ENCODE measurements at places on chromosomes 2 and 18.
A peak's percentile ranks its signal among the peaks of the same experiment; 100 is the strongest.

- no peak for DNase-seq
Measured at GRCh38 chr18:79760881-79761280, 36.9 kb upstream of the KCNG2 start.

DNA sequence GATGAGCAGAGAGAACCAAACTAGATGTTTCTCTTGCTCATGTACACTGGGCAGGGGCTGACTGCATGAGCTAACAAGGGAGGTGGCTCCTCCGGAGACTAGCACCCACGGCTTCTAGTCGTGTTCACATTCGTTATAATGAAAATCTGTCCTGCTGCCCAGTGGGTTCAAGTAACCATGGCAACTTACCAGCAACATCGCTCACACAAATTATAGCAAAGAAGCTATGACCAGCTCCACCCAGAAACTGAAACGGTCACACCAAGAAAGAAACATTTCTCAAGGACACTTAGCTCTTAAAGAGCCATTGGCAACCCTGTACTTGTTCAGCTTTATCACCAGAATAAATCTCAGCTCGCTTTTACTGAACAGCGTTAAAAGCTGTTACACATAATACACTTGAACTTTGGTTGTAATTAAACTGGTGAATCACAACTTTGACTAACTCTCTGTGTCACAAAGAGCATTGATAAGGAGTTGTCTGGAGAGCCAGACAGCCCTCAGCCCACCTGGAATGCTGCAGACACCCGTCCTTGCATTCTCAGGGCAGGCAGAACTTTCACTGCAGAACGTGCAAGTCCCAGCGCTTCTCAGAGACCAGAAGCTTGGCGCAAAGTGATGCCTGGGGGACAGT, 141.2 kb downstream of the PID1 start:
- DNase-seq: no peak

DNA sequence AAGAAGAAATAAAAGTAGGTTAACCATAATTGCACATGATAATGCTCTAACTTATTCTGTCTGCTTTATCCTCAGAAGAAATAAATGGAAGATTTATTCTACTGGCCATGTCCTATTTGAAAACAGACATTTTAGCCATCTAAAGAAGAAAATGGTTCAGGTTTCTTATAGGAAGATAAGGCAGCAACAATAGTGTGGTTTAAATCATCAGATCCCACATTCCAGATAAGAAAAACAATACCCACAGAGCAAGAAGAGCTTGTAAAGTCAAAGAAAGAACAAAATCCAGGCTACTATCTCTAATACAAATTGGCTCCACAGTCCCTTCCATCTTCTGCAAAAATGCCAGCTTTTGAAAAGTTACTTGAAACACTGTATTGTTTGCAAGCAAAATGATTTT, 49.3 kb downstream of the L3MBTL4 start:
- DNase-seq: no peak

GRCh38 chr2:164935118-164936101, 19.9 kb downstream of the SLC38A11 start:
- DNase-seq: no peak

DNA sequence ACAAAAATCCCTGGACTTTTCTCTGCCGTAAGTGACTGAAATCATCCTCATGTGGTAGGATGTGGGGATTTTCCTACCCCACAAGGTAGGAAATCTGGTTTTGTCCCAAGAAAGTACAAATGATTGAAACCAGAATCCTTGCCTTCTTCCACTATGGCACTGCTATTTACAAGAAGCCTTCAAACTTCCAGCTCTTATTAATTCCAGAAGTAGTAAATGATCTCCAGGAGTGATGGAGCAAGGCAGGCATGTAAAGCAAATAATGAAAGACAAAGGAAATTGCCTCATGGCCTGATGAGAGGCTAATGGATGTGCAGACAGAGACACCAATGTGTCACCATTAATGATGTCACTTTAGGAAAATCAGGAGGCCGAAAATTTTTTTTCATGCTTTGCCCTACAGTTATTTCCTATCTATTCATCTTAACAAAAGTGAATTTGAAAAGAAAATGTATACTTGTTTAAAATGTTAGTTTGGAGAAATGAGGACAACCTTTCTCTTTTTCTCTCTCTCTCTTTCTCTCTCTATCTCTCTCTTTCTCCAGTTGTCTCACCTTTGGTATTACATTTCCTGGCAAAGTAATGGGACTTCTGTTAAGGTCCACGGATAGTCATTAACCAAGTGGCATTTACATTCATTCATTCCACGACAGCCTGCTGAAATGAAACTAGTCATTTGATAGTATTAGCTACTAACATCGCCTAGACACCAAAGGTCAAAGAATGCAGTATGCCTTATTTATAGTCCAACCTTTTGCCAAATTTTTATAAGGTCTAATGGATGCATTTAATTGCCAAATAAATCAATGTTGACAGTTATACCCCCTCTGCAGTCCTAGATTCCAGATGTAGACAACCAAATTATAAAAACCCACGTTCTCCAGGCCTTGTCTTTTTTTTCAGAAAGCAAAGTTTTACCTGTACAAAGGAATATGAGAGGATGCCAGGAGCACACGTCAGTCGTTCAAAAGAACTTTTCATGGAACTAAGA, 5.0 kb upstream of the EVA1A start:
- DNase-seq: no peak

GRCh38 chr2:112623913-112624777, 21.6 kb upstream of the SLC20A1 start:
- no peak for DNase-seq

DNA sequence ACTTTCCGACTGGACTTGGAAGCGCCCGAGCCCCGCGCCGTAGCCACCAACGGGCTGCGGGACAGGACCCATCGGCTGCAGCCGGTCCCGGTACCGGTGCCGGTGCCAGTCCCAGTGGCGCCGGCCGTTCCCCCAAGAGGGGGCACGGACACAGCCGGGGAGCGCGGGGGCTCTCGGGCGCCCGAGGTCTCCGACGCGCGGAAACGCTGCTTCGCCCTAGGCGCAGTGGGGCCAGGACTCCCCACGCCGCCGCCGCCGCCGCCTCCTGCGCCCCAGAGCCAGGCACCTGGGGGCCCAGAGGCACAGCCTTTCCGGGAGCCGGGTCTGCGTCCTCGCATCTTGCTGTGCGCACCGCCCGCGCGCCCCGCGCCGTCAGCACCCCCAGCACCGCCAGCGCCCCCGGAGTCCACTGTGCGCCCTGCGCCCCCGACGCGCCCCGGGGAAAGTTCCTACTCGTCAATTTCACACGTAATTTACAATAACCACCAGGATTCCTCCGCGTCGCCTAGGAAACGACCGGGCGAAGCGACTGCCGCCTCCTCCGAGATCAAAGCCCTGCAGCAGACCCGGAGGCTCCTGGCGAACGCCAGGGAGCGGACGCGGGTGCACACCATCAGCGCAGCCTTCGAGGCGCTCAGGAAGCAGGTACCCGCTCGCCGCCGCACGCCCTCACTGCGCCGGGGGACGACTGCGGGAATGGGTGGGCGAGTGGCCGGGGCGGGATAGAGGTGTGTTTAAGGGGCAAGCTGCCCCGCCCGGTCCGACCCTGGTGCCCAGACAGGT, 713 bp downstream of the ATOH8 start:
- DNase-seq: no peak

DNA sequence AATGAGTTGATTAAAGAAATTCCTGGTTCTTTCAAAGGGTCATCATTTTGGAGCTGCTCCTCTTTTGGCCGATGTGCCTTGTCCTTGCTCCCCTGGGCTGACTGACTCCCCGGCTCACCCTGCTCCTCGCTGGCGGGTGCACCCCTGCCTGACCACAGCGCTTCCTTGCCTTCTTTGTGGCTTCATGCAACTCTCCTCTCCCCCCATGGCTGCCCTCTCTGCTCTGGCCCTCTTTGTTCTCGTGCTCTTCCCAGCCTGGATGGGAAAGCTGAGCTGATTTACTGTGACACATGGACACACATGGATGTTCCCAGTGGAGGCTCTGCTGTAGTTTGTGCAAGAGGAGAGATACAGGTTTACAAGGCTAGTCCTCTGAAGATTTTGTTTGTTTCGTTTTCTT, 234.6 kb downstream of the HAUS1 start:
- DNase-seq: no peak

DNA sequence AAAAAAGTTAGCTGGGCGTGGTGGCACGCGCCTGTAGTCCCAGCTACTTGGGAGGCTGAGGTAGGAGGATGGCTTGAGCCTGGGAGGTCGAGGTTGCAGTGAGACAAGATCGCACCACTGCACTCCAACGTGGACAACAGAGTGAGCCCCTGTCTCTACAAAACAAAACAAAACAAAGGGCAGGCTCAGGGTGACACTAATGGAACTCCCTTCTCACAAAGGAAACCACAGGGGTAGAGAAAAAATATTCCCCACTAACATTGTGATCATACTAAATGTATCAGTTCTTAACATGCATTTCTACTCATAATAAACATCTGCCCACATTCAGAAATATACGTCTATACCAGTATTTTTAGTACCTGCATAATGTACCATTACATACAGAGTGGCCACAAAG, 21.1 kb downstream of the STAM2 start:
- no peak for DNase-seq

GRCh38 chr2:26576565-26577441, 64.4 kb downstream of the CIB4 start:
- peak; percentile 19 for DNase-seq

DNA sequence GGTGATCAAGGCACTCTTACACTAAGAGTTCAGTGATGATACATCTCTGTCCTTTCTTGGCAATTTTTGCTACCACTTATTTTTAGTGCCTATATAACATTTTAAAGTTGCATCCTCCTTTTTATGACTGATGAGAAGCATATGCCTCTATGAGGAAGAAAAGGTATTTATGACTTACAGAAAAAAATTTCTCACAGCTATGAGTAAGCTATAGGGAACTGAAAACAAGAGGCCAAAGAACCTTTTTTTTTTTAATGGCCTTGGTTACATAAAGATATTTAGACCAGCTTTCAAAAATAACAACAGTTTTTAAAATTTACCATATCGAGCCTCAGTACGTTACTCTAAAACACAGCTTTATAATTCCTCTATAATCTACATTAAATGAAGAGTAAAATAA, 21.3 kb downstream of the MBD5 start:
- DNase-seq: no peak

DNA sequence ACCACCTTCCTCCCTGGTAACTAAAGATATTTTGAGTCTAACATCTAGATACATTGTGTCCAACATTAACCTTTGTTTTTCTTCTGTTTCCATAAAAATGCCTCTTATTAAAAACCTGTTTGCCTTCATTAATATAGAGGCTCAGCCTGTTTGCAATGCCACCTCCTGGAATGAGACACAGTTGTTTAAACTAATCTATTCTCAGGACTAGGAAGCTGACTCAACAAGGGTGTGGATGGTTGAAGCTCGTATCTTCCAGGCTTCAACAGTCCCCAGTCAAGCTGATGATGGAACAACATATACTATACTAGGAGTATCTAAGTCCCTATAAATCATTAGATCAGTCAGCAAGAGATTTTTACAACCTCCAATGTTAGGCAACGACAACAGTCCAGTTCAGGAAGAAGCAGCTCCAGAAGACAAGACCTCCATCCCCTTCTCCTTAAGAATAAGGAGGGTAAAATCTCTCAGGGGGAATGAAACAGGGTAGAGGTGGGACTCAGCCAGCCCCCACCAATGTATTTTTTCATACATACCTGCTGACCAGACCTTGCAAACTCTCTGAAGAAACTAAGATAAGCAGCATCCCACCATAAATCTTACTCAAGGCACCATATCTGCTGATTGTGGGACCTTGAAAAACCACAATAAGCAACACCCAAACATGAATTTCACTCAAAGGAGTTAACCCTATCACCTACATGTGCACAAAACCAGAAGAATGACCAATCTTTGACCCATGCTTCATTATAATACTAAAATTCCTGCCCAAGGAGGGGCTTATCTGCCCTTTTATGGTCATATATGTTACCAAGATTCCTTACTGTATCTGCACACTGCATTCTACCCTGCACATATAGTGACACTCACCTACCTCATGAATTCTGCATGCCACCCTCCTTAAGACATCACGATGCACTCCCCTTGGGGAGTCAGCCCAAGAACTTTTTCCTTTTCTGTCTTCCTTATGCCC, 21.4 kb downstream of the ZNF24 start:
- DNase-seq: no peak

DNA sequence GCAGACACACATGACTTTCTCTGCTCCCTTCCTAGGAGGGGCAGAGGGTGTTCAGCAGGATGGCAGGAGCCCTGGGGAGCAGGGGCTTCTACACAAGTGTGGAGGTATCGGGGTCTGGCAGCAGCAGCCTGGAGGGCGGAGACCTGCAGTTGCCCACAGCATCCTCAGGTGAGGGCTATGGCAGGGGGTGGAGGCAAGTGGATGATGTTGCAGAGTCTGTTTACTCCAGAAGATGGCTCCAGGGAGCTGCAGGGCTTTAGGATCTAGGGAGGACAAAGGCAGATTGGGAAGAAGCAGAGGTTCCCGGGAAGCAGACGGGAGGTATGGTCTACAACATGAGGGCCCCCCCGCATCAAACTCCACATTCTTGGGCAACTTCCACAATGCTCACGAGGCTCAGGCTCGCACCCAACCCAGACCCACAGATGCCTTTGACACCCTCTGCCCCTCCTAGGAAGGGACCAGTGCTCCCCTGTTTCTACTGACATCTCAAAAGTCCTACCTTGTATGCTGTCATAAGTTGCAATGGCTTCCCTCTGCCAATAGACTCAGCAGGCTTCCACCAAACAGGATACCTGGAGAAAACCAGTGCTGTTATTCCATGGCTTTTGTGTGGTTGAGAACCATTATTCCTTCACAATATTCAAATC, 12.0 kb upstream of the ATP6V1C2 start:
- peak; percentile 62 for DNase-seq

- DNase-seq: no peak
Measured at GRCh38 chr2:219279916-219280516, 850 bp downstream of the DNAJB2 start.

DNA sequence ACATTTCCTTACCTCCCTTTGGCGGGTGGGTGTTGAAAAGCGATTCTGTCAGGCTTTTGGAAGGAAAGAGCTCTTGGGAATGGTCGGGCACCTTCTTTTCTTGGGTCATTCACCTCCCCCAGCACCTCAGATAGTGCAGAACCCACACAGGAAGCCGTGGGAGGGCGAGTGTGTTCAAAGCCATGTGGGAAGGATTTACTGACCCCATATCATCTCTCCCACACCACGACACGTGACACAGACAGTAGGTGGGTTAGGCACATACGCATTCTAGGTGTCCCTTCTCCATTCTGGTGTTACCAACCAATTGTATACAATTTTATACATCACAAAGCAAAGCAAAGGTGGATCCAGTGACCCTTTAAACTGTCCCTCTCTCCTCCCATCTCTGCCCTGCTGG, 263.7 kb upstream of the REV1 start:
- DNase-seq: no peak

Data from SHP77 (cell line).